ENCODE measurements at places on chromosomes 1 and 21.

GRCh38 chr1:178774263-178774662, 49.2 kb downstream of the RALGPS2 start:
- no peak for DNase-seq

GRCh38 chr1:175206687-175207086, 14.1 kb upstream of the KIAA0040 start:
- no peak for DNase-seq

DNA sequence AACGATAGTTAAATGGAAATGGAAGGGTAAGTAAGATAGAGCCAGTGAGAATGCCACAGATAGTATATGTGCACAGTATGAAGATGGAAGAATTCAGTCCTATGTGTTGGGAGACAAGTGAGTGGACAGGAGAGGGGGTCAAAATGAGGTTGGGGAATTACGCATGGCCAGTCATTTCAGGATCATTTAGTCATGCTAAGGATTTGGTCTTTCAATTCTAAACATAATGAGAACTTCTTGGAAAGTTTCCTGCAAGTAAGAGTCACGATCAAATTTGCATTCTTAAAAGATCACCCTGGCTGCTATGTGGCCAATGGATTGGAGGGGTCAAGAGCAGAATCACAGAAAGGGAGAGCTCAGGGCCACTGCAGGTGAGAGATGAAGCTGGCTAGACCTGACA, 64.0 kb upstream of the KCNK2 start:
- DNase-seq, result no peak

- DNase-seq, result no peak
Measured at GRCh38 chr1:178536329-178536728, 23.4 kb downstream of the TEX35 start.

DNA sequence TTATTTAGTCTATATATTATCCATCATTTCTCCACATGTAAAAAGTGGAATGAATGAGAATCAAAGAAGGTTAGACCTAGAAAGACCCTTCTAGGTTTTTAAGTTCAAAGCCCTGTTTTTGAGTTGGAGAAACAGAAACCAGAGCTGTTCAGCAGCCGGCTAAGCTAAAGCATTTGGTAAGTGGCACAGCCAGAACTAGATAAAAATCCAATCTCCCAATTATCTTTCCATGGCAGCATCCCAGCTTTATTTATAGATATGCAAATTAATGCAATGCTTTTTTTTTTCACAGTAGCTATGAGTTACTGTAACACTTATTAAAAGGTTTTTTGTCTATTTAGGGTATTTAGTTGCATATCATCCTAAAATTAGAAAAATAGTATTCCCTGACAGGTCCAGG, 85.1 kb downstream of the NIBAN1 start:
- DNase-seq, result no peak

DNA sequence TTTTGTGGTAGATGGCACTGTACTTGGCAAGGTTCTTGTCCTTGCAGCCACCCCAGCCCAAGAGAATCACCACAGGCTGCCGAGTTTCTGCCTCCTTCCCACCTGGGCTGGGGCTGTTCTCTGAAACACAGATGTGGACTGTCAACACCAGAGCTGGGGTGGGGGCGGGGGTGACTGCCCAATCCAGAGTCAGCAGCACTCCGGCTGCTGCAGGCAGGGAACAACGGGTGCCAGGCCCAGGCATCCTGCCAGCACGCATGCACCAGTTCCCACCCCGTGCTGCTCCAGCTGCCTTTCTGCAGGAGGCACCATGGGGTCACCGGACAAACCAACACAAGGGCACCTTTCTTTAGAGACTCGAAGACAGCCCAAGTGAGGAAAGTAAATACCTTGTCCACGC, 14.1 kb downstream of the TMEM53 start:
- no peak for DNase-seq

DNA sequence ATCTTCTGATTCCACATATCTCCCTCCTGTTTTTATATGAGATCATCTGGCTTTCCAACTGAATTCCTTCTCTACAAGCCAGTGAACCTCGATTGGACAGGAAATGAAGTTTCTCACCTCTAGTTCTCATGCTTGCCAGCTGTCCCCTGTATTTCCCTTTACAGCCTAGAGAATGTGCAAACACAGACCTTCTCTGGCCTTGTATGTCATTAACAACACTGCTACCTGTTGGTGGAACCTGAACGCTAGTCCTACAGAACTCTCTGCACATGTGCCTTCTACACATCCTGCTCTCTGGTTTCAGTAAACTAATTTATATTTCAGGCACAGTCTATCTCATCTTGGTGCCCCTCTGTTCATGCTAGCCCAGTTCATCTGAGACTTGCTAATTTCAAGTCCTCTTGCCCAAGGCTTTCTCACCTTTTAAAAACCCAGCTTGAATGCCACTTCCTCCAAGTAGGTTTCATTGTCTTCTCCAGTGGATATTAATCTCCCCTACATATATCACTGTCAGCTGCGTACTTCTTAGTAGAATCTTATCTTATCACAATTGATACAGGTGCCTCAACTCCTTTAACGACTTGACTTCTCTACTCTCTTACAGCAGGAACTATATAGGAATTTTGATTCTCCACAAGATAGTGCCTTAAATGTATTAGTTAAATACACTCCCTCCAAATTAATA, 549.9 kb downstream of the PLPP3 start:
- no peak for DNase-seq

DNA sequence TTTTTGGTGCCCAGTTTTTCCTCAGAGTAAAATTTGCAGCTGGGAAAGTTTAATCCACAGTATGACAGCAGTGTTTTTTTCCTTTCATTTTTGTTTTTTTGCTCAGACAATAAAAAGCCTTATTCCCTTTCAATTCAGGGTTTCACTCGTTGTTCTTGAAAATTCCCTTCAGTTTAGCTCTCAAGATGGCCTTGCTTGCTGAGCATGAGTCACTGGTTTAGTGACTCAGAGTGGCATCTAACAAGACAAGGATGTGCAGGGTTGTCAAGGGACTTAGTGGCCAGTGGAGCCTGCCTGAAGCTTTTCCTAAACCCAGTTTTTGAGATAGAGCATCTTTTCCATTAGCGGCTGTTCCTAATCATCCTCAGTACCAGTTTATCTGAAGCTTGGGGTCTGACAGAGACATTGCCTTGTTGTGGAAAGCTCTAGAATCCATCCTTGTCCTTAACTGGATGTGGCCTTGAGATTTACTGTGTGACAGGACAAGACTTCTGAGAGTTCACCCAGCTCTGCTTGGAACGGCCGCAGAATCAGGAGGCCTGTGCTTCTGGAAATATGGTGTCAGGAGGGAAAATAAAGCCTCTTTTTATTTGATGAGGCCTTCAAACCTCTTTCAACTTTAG, 48.4 kb upstream of the DNAJC6 start:
- no peak for DNase-seq

- no peak for DNase-seq
Measured at GRCh38 chr1:48480504-48480903, 8.5 kb upstream of the SPATA6 start.

- no peak for DNase-seq
Measured at GRCh38 chr1:56194701-56195300, 384.6 kb downstream of the PLPP3 start.

Data from GDM1 (cell line).